ENCODE measurements at places on chromosomes 6 and 20.

GRCh38 chr6:87747646-87748045 lies 45.6 kb upstream of the AKIRIN2 start:
- no peak for DNase-seq

- no peak for DNase-seq
Measured at GRCh38 chr6:21354805-21355238, 238.7 kb upstream of the SOX4 start.

- DNase-seq, result no peak
Measured at GRCh38 chr6:37761554-37762271, 57.8 kb upstream of the ZFAND3 start.

DNA sequence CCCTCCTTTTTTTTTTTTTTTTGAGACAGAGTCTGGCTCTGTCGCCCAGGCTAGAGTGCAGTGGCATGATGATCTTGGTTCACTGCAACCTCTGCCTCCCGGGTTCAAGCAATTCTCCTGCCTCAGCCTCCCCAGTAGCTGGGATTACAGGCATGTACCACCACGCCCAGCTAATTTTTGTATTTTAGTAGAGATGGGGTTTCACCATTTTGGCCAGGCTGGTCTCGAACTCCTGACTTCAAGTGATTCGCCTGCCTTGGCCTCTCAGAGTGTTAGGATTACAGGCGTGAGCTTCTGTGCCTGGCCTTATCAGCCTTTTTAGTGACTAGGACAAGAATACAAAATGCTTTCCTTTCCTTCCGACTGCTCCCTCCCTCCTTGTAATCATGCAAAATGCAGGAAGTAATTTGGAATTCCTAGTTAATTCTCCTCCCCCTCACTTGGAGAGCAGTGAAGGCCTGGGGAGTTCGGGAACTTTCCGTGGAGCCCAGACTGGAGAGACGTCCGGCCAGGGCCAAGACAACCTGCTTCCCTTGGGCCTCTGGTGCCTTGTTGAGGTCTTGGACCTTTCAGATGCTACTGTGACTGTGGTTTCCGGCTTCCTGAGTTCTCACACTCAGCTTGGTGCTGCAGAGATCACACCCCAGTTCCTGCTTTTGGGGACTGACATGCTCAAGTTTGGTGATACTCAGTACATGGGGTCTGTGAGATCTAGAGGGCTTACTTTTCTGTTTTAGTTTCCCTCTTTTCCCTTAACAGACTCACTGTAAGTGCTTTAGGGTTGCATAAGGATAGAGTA lies 3.9 kb upstream of the PHF20 start:
- DNase-seq, result no peak

GRCh38 chr6:133435065-133435728 lies 194.0 kb downstream of the EYA4 start:
- DNase-seq, result no peak

GRCh38 chr6:159981403-159982245 lies 12.7 kb downstream of the IGF2R start:
- no peak for DNase-seq

GRCh38 chr20:33034901-33035492 lies 3.5 kb downstream of the BPIFB6 start:
- no peak for DNase-seq

DNA sequence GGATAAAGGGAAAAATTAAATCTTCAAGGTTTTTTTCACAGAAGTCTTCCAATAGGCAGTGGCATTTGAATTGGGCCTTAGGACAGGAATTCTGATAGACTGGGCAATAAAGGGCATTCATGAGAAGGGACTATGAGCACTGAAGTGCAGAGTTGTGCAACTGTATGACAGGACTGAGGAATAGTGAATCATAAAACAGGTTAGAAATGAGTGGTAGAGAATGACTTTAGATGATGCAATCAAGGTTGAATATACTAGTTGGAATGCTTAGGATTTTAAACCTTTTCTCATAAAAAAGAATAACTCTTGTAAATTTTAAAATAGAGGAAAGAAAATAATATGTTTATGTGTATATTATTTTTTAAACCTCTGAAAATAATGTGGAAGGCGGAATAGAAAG lies 944.7 kb downstream of the PHF3 start:
- DNase-seq, result no peak

DNA sequence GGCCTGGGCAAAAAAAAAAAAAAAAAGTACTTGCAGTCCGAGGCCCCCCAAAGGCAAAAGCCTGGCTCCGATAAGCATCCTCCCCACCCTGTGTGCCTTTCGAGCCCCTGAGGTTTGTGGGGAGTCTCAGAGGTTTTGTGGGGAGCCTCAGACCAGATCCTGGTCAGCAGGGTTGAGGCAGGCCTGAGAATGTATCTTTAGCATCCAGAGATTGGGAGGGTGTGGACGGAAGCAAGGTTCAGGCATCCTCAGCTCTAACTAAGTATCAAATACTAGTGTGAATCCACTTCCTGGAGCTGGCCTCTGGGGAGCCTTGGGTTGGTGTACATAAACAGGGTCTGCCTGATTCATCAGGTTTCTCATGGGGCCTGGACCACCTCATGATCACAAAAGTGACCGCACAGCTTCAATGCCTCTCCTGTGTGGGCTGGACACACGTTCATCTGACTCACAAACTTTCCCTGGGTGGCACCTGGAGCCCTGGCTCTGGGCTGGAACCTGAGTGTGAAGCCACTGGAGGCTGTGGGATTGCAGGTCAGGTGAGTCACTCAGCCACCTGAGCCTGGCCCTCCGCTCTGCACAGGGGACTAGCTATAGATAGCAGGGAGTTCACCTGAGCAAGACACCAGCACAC lies 24.4 kb downstream of the PCMTD2 start:
- DNase-seq, result no peak

- DNase-seq, result no peak
Measured at GRCh38 chr6:161682982-161683381, 409.1 kb upstream of the AGPAT4 start.

DNA sequence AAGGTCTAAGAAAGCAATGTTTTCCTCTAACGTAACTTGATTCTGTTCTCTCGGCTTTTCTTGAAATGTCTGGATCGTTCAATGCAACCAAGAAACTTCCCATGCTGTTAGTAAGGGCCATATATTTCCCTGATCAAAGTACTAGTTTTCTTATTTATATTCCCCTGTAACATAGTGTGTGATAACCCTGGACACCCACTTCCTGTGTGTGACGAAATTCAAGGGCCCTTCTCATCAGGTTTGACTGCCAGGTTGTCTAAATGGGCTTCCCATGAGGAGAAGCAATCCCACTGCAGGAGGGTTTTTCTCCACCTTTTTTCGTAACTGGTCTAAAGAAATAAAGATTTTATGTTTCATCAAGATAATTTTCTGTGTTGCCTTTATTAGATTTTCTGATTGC lies 102.6 kb upstream of the RPS6KA2 start:
- DNase-seq, result no peak

GRCh38 chr6:66553441-66553840 lies 846.4 kb upstream of the EYS start:
- no peak for DNase-seq

GRCh38 chr20:9375221-9375681 lies 139.1 kb upstream of the LAMP5 start:
- DNase-seq, result no peak

DNA sequence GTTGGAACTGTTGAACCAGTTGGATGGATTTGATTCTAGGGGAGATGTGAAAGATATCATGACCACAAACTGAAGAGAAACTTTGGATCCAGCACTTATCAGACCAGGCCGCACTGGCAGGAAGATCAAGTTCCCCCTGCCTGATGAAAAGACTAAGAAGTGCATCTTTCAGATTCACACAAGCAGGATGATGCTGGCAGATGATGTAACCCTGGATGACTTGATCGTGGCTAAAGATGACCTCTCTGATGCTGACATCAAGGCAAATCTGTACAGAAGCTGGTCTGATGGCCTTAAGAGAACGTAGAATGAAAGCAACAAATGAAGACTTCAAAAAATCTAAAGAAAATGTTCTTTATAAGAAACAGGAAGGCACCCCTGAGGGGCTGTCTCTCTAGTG lies 72.8 kb upstream of the CDYL start:
- DNase-seq, result no peak

DNA sequence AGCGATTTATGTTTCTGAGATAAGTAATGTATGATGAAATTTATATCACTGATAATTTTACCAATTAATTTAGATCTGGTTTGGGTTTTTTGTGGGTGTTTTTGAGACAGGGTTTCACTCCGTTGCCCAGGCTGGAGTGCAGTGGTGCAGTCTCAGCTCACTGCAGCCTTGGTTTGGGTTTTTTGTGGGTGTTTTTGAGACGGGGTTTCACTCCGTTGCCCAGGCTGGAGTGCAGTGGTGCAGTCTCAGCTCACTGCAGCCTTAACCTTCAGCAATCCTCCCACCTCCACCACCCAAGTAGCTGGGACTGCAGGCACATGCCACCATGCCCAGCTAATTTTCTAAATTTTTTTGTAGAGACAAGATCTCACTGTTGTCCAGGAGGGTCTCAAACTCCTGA lies 13.0 kb downstream of the MRS2 start:
- DNase-seq, result no peak

GRCh38 chr6:41784581-41785171 lies 2.8 kb upstream of the TOMM6 start:
- no peak for DNase-seq

- DNase-seq, result no peak
Measured at GRCh38 chr6:140344142-140344913, 969.9 kb upstream of the CITED2 start.

DNA sequence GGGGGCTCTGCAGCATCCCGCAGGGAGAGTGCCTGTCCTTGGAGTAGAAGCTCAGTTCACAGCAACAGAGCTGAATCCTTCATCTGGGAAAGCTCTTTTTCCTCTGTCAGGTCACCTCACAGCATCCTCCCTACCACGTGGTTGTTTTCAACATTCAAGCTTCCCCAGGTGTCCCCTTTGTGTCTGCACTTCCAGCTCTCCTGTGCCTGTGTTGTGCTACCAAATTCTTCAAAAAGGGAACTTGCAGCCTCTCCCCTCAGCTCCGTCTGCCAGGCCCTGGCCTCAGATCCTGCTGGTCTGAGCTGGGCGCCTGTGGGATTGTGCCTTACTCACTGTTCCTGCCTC lies 108.4 kb downstream of the FOXF2 start:
- no peak for DNase-seq

DNA sequence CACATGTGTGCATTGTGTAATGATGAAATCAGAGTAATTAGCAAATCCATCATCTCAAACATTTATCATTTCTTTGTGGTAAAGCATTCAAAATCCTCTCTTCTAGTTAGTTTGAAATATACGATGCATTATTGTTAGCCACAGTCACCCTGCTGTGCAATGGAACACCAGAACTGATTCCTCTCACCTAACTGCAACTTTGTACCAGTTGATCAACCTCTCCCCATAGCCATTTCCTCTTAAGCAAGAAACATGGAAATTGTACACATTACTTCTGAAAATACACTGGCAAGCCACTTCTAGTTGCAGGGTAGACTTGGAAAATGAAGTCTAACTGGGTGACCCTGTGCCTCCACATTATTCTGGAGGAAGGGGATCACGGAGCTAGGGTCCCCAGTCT lies 58.1 kb upstream of the ESR1 start:
- DNase-seq, result no peak

DNA sequence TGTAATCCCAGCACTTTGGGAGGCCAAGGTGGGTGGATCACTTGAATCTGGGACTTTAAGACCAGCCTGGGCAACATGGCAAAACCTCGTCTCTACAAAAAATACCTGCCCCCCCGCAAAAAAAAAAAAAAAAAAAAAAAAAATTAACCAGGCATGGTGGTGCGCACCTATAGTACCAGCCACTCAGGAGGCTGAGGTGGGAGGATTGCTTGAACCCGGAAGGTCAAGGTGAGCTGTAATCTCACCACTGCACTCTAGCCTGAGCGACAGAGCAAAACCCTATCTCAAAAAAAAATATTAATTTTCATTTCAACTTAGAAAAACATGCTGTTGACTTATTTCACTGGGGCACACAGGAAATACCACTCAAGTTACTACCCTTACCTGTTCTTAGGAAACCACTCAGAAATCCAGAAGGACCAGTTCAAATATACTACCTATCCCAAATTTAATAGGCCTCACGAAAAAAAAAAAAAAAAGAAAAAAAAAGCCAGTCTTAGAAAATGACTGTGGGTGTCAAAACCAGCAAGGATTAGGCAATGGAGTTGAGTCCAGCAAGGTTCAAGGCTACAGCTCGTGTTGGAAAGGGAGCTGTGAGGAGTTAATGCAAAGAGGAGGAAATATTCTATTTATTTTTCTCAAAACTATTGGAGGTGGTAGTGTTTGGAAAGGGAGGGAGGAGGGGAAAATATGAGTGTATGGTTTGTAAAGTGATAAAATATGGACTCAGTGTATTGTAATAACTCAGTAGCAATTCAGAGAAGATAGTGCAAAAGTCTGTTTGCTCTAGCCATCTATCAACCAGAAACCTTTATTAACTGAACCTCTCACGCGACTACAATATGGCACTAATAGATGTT lies 33.9 kb upstream of the PIM1 start:
- no peak for DNase-seq

DNA sequence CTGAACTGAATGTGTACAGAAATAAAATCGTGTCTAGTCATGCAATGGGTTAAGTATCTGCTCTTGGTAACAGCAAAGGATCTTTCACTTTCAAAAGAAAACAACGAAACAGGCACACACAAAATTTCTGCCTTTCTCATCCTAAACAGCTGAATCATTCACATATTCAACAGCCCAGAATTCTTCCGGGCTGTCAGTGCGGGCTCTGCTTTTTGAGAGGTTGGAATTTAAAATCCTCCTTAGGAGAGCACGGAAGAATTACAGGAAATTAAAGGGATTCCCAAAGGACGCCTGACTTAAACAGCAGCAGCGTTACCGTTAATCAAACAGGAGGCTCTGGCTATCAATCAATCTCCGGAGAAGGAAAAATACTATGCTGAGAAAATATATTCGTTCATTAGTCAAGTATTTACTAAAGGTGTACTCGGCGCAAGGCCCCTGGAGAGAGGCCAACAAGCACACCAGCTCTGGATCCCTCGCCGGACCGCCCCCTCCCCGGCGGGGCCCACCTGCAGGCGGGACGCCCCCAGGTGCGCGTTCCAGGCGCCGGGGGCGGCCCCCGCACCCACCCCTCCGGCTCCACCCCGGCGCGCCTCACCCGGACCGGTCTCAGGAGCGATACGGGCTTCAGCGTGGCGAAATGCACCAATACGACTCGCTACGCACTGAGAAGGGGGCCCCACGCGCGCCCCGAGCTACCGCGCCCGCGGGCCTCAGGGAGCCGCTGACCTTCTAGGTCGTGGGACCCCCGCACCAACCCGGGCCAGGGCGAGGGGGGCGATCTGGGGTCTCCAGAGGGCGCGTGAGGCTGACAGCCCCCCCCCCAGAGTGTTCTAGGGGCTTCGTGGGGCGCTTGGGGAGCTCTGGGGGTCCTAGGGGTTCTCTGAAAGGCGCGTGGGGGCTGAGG lies 1.0 kb downstream of the NAPB start:
- DNase-seq, result no peak

Data from NCI-H1436 (cell line).